ENCODE measurements at places on chromosomes 2 and 18. TPM values are rescaled to one million over a fixed set of nuclear protein-coding genes. Genes with fewer than 3 reads are reported as not detected.

The TM4SF20 gene
- not detected for total RNA-seq

The TRIB2 gene
- total RNA-seq = 12.7 TPM

The LRRTM1 gene
- total RNA-seq = not detected

The SPOPL gene
- total RNA-seq = 14.6 TPM

The ALPI gene
- not detected for total RNA-seq

The SERPINB7 gene
- 0.30 TPM for total RNA-seq
